ENCODE measurements at places on chromosomes 2 and 18.

GRCh38 chr2:71277536-71278103 is 50.7 kb upstream of the PAIP2B start:
- DNase-seq, result no peak

- no peak for DNase-seq
These were observed 25.2 kb downstream of the HS1BP3 start for GRCh38 chr2:20625491-20626391.

DNA sequence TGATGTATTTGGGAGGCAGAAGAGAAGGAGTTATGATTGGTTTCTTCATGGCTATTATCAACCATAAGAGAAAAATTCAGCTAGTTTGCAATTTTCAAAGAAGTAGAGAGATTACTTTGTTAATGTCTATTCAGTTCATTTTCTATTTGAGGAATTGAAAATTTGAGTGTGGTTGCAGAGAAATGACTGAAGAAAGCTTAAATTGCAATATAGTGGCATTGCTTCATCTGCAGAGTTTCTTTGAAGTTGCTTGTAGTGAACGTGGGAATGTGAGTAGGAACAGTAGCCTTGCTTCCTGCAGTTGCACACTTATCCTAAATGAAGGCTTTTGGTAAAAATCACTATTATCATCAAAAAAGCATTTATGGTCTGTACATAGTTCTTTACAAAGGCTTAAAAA is 14.7 kb upstream of the CYRIA start:
- DNase-seq, result no peak

- DNase-seq, result no peak
These were observed 87.8 kb downstream of the ACOXL start for GRCh38 chr2:110820128-110820527.

DNA sequence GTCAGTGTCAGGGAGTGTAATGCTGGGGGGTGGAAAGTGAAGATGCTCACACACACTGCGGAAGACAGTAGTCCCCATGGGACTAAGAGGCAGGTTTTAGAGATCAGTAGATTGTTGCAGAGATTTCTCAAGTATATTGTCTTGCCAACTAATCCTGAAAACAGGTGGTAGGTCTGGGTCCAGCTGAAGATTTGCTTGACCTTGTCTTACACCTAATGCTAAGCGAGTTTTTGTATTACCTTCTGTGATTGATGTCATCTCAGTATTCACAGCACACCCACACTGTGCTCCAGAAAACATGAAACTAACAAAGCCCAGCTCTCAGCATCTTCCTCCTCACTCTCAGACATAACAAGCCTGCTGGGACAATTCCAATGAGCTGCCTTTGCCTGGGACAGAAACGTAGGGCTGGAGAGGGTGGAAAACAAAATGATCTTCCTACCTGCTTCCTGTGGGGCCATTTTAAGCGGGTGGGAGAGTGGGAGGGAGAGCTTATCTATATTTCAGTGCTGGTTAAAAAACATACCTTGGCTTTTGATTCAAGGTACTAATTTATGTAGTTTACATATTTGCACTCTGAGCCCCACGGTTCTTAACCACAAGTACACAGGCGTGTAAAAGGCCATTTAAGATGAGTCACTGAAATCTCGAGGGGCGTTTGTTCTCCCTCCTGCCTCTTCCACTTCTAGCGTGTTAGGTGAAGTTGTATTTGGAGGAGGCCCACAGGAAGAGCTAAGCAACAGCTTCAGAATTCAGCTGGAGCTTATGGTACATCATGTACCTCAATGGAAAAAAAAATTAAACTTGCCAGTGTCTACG is 23.1 kb upstream of the RBMS1 start:
- no peak for DNase-seq
